Astrocyte of the cerebellum (primary cell): ENCODE measurements at places on chromosomes 11 and 22.

- peak; percentile 96 for DNase-seq
Measured at GRCh38 chr11:115623021-115623451, 118.8 kb upstream of the CADM1 start.

DNA sequence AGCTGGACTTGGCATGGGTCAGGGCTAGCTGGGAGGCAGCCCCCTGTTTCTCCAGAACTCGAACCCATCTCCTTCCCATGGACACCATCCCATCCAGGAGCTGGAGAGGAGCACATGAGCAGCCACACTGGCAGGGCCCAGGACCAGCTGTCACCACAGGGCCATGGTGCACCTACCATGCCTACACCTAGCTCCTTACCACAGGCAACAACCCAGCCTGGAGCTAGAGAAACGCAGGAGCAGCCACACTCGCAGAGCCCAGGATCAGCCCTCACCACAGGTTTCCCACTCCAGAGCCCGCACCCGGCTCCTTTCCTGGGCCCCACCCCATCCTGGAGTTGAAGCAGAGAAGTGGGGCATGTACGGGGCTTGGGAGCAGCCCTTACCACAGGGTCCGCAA is 50.2 kb downstream of the GAB4 start:
- DNase-seq, result no peak

DNA sequence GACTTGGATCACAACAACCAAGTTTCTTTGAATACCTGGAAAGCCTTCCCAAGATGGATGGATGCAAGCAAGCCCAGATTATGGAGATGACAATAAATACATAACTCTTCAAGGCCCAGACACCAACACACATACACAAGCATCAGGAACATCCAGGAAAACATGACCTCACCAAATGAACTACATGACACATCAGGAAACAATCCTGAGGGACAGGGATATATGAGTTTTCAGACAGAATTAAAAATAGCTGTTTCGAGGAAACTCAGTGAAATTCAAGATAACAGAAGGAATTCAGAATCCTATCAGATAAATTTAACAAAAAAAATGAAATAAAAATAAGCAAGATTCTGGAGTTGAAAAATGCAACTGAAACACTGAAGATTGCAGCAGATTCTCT is 659.4 kb downstream of the METTL15 start:
- DNase-seq, result no peak

DNA sequence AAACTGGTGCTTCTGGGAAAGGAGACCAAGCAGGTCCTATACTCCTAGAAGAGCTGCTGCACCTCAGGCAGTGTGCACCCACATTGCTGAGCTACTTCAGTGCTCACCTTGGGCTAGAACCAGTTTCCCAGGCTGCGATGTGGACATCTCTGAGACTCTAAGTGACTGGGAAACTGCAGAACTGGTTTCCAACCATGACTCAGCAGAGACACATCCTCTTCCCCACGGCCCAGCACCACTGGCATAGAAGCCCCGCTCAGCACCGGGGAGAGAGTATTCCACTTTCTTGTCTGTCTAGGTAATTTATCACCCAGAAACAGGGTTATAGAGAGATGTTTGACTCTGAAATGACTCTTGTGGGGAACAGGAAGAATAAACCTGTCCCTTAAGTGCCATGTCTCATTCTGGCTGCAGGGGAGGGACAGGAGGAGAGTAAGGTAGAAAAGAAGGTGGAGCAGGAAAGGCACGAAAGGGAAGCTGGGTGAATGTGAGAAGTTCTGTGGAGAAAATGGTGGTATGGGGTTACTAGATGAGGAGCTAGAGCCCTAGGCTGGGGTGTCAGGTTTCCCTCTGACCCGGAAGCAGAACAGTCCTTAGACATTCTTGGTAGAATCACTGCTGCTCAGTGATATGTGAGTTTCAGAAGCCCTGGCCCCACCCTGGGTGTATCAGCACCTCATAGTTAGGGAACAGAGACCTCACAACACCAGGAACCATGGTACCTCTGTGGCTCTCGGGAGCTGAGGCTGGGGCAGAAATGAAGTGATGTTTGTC is 340.4 kb upstream of the NCAM1 start:
- DNase-seq, result no peak

DNA sequence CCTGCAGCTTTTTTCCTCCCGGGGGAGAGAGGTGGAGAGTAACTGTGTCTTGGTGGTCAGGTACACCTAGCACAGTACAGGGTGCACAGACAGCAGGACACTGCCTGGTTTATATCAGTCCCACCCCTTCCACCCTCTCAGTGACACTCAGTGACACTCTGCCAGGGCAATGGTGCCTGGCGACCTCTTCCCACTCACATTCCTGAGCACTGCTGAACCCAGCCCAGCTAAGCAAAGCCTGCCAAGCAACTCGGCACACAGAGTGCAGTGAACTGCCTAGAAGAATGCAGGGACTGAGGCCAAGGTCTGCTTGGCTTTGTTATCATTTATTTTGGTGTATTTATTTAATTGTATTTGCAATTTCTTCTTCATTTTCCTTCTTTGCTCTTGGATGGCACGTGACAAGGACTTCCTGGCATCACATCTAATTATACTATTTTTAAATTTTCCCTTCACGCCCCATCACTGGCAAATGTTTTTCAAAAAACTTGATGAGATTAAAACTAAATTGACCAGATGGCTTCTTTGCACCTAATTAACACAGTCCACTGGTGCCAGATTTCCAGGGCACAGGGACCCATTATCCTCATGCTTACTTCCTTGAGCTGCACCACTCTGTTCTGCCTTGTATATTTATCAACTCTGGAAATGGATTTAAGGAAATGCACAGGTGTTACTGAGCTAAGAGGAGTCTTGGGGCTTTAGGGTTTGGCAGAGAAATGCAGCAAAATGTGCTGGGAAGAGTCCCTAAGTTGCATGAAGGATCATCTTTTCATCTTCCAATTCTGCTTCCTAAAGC is 205.6 kb downstream of the ADAMTS15 start:
- DNase-seq, result peak; percentile 37

DNA sequence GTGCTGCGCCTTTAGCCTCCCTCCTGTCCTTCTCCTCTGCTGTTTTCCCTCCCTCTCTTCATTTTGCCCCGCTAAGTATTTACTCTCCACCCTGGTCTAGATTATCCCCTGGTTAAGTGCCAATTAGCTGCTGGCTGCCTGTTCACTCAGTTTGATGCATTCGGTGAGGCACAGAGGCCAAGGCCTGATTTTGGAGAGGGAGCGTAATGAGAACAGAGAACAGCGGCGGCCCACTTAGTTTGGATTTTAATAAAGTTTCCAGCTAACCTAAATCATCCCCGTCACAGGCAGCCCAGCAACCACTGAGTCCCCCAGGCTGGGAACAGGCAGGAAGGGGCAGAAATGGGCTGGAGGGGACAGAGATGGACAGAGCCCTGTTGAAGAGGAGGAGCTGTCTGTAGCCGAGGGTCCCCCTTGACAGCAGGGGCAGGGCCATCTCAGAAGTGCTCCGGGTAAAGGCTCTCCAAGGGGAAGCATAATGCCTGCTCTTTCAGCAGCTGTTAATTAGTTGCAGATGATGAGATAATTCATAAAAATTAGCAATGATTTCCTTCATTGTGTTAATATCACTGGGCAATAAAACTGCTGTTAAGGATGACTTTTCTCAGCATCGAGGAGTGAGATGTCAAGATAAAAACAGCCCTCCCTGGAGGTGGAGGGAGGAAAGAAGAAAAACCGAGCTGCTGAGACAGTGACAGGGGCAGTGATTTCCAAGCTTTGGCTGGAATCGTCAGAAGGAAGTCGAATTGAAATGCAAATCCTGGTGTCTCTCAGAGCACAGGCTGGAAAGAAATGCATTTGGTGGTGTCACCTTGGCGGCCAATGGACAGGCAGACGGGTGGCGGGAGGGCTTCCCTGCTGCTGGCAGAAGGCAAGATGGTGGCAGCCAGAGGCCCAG is 170.1 kb downstream of the GRIK4 start:
- no peak for DNase-seq

GRCh38 chr11:9302448-9302847 is 11.9 kb downstream of the TMEM41B start:
- DNase-seq, result no peak

- DNase-seq, result no peak
Measured at GRCh38 chr11:123532131-123532530, 102.1 kb downstream of the GRAMD1B start.

GRCh38 chr22:37635157-37635556 is 4.3 kb upstream of the SH3BP1 start:
- no peak for DNase-seq

GRCh38 chr11:124943254-124943616 is 7.4 kb upstream of the HEPACAM start:
- no peak for DNase-seq

GRCh38 chr11:61666684-61667297 is 13.4 kb upstream of the DAGLA start:
- no peak for DNase-seq
